ENCODE measurements at places on chromosomes 4 and X.
A peak's percentile ranks its signal among the peaks of the same experiment; 100 is the strongest.

- DNase-seq, result no peak
These were observed 7.7 kb upstream of the TMEM271 start for GRCh38 chr4:583820-584219.

DNA sequence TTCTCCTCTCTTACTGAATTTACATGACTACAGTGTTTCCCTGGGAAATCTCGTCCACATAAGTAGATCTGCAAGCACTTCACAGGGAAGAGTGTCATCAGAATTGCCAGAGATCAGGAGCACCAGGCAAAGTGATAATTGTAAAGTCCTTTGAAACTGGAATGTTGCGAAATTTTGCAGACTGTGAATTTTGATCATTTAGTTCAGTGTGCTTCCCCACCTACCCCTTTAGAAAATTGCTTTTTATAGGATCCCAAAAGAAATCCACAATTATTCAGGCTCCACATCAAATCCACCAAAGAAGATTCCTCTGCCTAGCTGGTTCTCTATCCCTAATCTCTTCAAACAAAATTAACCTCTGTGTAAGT, 10.2 kb downstream of the PTCHD1 start:
- DNase-seq, result no peak

DNA sequence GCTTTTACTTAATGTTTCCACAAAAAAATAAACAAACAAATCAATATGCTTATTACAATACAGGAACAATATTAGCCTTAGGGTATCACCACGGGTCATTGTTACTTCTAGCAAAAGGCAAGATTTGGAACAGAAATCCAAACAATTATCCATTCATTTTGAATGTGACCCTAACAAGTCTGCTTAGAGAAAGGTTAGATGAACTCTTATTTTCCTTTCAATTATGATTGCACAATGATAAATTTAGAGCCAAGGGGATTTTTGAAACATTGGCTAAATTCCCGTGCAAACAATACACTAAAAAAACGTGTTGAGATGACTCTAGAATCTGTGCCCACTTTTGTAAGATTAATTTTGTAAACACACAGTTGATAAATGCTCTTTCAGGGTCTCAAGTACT, 474.7 kb downstream of the PCDH7 start:
- no peak for DNase-seq

GRCh38 chrX:78514852-78515251, 144.3 kb downstream of the RTL3 start:
- DNase-seq, result no peak

DNA sequence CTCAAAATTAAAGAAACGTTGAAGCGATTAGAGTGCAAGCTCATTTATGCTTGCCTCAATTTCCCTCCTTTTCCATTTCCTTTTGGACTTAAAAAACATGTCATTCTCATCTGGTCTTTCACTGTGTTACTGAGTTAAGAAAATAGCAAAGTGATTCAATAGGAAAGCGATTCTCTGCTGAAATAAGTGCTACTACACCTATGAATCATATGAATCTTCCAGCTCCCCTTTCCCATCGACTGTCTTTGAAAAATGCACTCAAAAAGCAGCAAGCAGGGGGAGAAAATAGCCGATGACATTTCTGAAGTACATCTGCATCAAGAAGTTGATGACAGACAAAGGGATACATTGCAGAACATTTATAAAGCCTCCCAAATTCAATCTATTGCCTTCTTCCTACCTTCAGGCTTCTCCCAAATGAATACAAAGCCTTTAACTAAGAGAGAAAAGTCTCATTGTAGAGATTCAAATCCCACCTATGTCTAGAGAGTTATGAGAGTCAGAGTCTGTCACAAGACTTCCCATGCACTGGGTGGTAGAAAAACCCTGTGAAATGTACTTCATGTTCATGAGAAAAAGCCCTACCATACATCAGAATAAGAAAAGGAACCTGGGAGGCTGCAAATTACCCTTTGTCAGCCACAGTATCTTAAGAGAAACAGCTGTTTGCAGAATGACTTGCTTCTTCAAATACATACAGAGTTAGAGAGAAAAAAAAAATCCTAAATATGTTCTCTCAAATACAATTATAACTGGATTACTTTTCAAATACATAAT, 78.9 kb downstream of the MBNL3 start:
- no peak for DNase-seq

DNA sequence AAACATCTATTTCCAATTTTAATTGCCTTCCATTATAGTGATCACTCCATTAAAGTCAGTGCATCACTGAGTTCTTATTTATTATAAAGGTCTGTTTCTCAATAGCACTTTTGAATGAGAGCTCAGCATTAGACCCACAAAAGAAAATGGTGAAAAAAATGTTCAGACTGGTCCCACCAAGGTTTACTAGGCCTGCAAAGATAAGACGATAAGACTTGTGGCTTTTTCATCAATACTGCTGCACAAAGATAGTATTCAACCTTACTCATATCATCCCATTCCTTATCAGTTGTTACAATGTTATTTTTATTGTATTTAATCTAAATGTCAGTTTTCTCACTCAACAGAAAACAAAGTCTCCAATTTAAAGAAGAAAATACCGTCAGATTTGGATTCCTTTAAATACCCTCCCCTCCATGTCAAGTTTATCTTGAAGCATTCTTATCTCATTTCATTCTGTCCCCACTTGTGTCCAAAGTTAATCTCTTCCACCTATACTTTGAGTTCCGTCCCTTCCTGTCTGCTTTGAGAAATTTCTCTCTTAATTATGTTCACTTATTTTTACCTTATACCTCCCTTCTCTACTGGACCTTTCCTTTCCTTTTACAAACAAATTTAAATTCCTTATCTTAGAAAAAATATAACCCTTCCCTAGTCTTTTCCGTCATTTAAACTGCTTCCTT, 140.0 kb downstream of the GASK1B start:
- DNase-seq, result no peak

DNA sequence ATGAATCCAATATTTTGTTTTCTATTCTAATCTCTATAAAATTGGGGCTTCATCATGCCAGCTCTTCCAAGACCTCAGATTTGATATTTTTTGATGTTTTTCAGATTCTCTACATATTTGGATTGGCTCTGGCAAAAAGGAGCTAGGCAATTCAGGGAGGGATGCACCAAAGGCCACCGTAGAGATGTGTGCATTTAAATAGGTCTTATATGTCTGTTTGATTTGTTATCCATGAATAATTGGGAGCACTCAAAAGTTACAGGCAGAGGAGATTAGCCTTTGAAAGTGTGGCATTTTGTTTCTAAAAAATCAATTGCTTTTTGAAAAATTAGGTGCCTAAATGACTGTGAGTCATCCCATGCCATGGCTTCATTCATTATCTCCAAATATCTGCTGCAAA, 147.1 kb upstream of the RPS6KA6 start:
- DNase-seq, result no peak

- DNase-seq, result no peak
These were observed 233.3 kb downstream of the USP46 start for GRCh38 chr4:52425751-52426326.

GRCh38 chr4:141731481-141731880, 95.1 kb downstream of the IL15 start:
- no peak for DNase-seq

GRCh38 chr4:32142075-32142474, 1421.9 kb downstream of the PCDH7 start:
- no peak for DNase-seq

DNA sequence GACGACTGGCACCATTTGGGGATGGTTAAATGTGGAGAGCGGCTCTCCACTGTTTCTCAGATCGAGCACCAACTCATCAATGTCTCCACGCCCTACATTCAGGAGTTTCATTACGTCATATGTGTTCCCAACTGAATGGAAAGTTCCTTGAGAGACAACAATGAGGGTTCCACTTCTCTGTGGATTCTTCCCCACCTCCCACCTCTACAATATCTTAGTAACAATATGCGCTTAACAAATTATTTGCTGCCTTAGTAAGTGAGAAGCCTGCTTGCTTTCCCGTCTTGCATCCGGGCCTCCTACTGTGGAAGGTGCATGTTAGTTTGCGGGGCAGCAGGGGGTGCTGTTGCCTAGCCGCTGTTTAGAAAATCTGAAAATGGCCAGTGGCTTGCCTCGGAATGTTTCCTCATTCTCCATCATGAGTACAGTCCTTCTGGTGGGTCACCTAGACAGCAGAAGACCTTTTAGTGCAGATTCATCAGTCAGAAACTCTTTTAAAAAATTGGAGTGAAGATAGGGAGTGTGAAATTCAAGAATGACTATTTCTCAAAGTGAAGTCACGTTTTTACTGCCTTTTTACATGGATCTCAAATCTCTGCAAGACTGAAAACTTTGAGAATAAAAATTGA, 55.7 kb downstream of the PHOX2B start:
- DNase-seq, result peak; percentile 5

Measured in hematopoietic multipotent progenitor cell treated with erythropoietin and hydrocortisone succinate and interleukin-3 and kit ligand, for 17 days (in vitro differentiated cells).